ENCODE measurements at places on chromosomes 12 and 14. TPM values are rescaled to one million over a fixed set of nuclear protein-coding genes. Genes with fewer than 3 reads are reported as not detected.

ING4 gene
- 24.7 TPM for polyA plus RNA-seq

PLD4 gene
- polyA plus RNA-seq: 0.65 TPM

BEGAIN gene
- 0.28 TPM for polyA plus RNA-seq

KLHL33 gene
- polyA plus RNA-seq: 0.06 TPM

KRT80 gene
- 53.9 TPM for polyA plus RNA-seq

NINJ2 gene
- polyA plus RNA-seq: 3.3 TPM

CYP27B1 gene
- polyA plus RNA-seq: 0.64 TPM

SMCO2 gene
- polyA plus RNA-seq: 1.6 TPM

DAAM1 gene
- polyA plus RNA-seq: 21.7 TPM

OR6J1 gene
- not detected for polyA plus RNA-seq

FAM181A gene
- not detected for polyA plus RNA-seq

SDSL gene
- polyA plus RNA-seq: 1.3 TPM

OR4E2 gene
- polyA plus RNA-seq: not detected

EGLN3 gene
- 18.2 TPM for polyA plus RNA-seq

CMKLR1 gene
- polyA plus RNA-seq: 0.24 TPM

MIP gene
- polyA plus RNA-seq: 0.04 TPM

CCDC59 gene
- 35.1 TPM for polyA plus RNA-seq

CABP1 gene
- polyA plus RNA-seq: 1.1 TPM

TMEM19 gene
- 15.5 TPM for polyA plus RNA-seq

SLCO1B1 gene
- not detected for polyA plus RNA-seq

ABCC9 gene
- polyA plus RNA-seq: 0.61 TPM

DACT1 gene
- 0.14 TPM for polyA plus RNA-seq

MYO1H gene
- 0.86 TPM for polyA plus RNA-seq

SMIM41 gene
- 0.18 TPM for polyA plus RNA-seq

Data from esophagus (tissue), 2 donors.